ENCODE measurements at places on chromosomes 7 and 10. TPM values are rescaled to one million over a fixed set of nuclear protein-coding genes. Genes with fewer than 3 reads are reported as not detected.
A peak's percentile ranks its signal among the peaks of the same experiment; 100 is the strongest.

GRCh38 chr10:36608866-36609265 lies 516.5 kb upstream of the ANKRD30A start:
- no peak overlapping the region for H3K4me3 ChIP-seq
- no peak overlapping the region for H3K27ac ChIP-seq
- no peak for DNase-seq
- no peaks in the 10 kb centered on the region for H3K36me3 ChIP-seq
- no peaks in the 10 kb centered on the region for H3K4me1 ChIP-seq
- no peaks in the 10 kb centered on the region for H3K27me3 ChIP-seq

DNA sequence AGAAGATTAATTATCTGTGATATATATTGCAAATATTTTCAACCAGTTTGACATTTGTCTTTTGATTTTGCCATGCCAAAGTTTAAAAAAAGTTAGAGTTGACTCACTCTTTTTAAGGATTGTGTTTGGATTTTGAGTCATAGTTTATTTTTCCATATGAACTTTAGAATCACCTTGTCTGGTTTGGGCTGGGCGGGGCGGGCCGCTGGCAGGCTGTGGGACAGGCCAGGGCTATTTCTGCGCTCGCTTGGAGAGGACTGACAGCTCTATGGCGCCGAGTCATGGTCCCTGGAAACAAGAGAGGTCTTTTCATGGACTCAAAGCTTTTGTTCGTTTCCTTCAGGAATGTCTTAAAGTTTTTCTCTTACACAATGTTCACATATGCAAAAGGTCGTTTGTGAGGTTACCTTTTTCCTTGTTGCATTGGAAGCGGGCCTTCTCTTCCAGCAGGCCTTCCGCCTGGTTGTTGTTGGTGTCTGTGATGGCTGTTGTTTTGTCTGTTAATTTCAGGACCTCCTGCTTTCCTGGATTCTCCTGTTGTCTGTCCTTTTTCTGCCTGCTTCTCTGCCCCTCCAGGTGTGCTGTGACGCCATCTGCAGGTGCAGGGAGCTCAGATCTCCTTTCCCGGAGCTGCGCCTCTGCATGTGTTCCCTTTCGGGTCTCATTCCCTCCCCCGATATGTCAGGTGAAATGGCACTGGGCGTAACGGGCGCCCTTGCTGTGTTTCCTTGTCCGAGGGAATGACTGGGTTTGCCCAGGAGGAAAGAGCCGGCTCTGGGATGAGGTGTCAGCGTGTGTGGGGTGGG lies 53.8 kb downstream of the INPP5A start:
- no peak overlapping the region for H3K4me3 ChIP-seq
- H3K4me1 ChIP-seq, result peaks cover 29% of the 10 kb centered on the region
- no peaks in the 10 kb centered on the region for H3K27me3 ChIP-seq
- no peaks in the 10 kb centered on the region for H3K36me3 ChIP-seq

GRCh38 chr7:131188367-131189339 lies 139.0 kb upstream of the MKLN1 start:
- H3K36me3 ChIP-seq, result no peaks in the 10 kb centered on the region
- H3K4me1 ChIP-seq, result peaks cover 20% of the 10 kb centered on the region
- DNase-seq, result peak; percentile 74
- no peaks in the 10 kb centered on the region for H3K27me3 ChIP-seq

GRCh38 chr10:121551210-121551885 lies 46.9 kb downstream of the FGFR2 start:
- H3K4me1 ChIP-seq, result no peaks in the 10 kb centered on the region
- DNase-seq, result no peak
- no peak overlapping the region for H3K4me3 ChIP-seq
- no peaks in the 10 kb centered on the region for H3K27me3 ChIP-seq
- H3K27ac ChIP-seq, result no peak overlapping the region

- no peak for DNase-seq
- H3K27me3 ChIP-seq, result peaks cover under 1% of the 10 kb centered on the region
- no peaks in the 10 kb centered on the region for H3K4me1 ChIP-seq
- no peak overlapping the region for H3K4me3 ChIP-seq
Measured at GRCh38 chr10:50968386-50969091, 83.1 kb upstream of the A1CF start.

- no peak overlapping the region for H3K27ac ChIP-seq
- peaks cover 10% of the 10 kb centered on the region for H3K4me1 ChIP-seq
- H3K27me3 ChIP-seq, result no peaks in the 10 kb centered on the region
- no peak for DNase-seq
- no peak overlapping the region for H3K4me3 ChIP-seq
Measured at GRCh38 chr7:20216406-20217036, 663 bp downstream of the MACC1 start.

DNA sequence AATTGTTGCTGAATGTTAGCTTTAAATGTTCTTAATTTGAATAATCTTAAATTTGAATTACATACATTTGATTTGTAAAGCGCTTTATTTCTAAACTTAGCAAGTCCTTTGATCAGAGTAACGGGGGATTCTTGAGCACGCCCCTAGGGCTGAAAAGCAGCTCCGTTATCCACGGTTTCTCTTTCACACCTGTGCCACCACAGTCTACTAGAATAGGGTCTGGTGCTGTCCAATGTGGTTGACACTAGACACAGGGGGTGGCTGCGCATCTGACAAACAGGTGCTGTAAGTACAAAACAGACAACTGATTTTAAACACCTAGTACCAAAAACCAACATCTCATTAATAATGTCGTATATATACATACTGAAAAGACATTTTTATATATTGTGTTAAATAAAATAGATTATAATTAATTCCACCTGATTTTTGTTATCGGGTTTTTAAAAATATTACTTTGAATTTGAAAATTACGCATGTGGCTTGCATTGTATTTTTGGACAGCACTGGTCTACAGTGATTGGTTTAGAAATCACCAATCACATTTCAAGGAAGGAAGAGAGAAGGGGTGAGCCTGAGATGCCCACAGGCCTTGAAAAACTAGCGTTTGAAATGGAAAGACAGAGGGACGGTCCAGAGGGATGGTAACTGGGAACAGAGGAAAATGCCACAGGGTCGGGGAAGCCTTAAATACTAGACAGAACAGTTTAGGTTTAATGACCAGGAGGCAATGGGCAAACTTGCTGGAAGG lies 7.3 kb downstream of the SEPHS1 start:
- peak; percentile 27 for DNase-seq
- no peaks in the 10 kb centered on the region for H3K36me3 ChIP-seq
- no peak overlapping the region for H3K4me3 ChIP-seq

DNA sequence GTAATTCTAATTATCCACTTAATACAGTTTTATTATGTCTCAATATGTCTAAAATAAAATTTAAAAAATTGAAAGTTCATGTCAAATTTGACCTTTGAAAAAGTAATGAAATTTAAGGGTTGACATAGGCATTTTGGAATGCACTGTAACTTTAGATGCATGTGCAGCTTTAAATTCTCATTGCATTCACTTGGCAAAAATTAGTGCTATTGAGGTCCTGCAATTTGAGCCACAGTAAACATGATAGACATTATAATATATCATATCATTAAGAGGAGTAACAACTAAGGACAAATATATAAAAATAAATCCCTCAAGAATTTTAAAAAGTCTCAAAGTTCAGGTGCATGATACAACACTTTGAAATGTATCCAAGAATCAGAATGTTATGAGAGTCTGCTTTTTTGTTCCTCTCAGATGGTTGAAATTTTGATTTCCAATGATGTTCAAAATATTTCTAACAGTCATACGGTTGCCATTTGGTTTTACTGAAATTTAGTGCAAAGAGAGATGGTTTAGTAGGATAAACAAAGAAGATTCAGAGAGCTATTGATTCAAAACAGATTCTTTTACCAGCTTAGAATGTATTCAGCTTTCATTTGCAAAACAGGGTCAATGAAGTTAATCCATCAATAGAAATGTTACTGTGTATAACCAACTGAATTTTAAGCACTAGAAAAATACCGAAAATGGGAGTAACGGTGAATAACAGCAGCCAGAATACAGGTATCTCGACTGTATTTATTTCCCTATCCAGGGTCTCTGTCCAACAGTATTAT lies 71.8 kb downstream of the SEMA3A start:
- H3K27ac ChIP-seq, result no peak overlapping the region
- H3K4me1 ChIP-seq, result no peaks in the 10 kb centered on the region
- no peaks in the 10 kb centered on the region for H3K27me3 ChIP-seq
- DNase-seq, result no peak
- H3K4me3 ChIP-seq, result no peak overlapping the region
- no peaks in the 10 kb centered on the region for H3K36me3 ChIP-seq

Gene CC2D2B
- total RNA-seq, result not detected

Gene FRAT1
- 4.3 TPM for total RNA-seq

DNA sequence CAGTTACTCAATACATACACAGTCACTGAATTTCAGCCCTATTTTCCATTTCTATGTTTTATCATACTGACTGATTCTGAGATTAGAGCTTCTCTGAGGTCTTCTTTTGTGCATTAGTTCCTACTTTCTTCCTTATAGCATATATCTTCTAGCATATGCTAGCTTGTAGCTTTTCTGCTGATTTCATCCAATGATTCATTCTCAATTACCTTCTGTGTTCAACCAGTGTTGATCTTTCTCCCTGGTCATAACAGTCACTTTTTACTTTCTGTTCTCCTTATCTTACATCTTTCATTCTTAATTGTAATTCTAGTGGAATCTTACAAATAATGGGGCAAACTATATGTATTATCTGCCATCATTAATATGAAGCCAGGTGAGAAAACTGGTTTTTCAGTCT lies 159.5 kb upstream of the HGF start:
- no peaks in the 10 kb centered on the region for H3K4me1 ChIP-seq
- H3K4me3 ChIP-seq, result no peak overlapping the region
- no peak overlapping the region for H3K27ac ChIP-seq

DNA sequence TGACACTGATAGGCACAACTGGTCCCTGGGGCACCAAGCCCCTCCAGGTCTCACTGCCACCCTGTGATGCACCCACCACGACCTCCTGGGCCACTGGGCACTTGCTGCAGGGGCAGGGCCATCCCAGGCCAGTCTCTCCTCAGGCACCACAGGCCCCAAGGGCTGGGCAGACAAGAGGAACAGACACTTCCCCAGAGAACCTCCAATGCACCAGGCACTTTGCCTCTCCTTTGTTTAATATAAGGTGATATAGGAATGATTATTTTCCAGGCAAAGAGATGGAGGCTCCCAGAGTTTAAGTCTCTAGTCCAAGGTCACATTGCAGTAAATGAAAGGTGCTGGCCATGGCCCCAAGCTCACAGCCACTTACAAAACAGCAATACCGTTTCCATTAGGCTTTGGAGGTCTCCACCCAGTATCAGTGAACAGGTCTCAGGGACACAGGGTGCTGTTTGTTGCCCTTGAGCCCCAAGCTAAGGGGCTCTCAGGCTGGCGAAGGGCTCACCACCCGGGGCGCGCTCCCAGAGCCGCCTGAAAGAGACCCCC lies 4.5 kb downstream of the DEPP1 start:
- H3K27me3 ChIP-seq, result no peaks in the 10 kb centered on the region
- peak overlapping the region; percentile 44 for H3K4me3 ChIP-seq
- H3K27ac ChIP-seq, result no peak overlapping the region
- no peaks in the 10 kb centered on the region for H3K36me3 ChIP-seq
- H3K4me1 ChIP-seq, result peaks cover 21% of the 10 kb centered on the region
- no peak for DNase-seq

- H3K27ac ChIP-seq, result no peak overlapping the region
- H3K36me3 ChIP-seq, result no peaks in the 10 kb centered on the region
- DNase-seq, result no peak
- no peaks in the 10 kb centered on the region for H3K27me3 ChIP-seq
Measured at GRCh38 chr7:86788948-86789347, 145.2 kb downstream of the GRM3 start.

Gene ELN
- total RNA-seq, result not detected

- H3K27ac ChIP-seq, result no peak overlapping the region
- no peaks in the 10 kb centered on the region for H3K4me1 ChIP-seq
- H3K4me3 ChIP-seq, result no peak overlapping the region
- no peak for DNase-seq
- no peaks in the 10 kb centered on the region for H3K27me3 ChIP-seq
- H3K36me3 ChIP-seq, result no peaks in the 10 kb centered on the region
Measured at GRCh38 chr7:103432712-103433111, 13.3 kb downstream of the SLC26A5 start.

Gene PURB
- 45.1 TPM for total RNA-seq

GRCh38 chr7:139231513-139232376 lies 708 bp downstream of the UBN2 start:
- peaks cover 15% of the 10 kb centered on the region for H3K4me1 ChIP-seq
- H3K27ac ChIP-seq, result peak overlapping the region; percentile 86
- H3K27me3 ChIP-seq, result no peaks in the 10 kb centered on the region
- H3K36me3 ChIP-seq, result no peaks in the 10 kb centered on the region
- peak overlapping the region; percentile 94 for H3K4me3 ChIP-seq

Gene ZNF853
- 4.5 TPM for total RNA-seq

DNA sequence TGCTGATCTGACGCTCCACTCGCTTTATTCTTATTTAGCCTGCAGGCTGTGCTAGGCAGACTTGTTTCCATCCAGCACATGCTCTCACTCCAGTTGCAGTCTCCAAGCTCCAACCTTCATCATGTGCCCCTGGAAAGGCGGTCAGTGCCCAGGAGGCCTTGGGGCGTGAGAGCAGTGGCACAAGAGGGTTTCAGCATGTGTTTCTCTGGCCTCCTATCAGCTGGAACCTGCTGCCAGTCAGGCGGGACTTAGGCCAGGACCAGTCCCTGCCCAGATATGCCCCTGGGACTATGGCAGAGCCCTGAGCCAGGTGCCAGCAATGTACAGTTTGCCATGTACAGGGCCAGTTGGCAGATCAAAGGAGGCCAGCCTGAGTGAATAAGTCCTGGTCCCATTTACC lies 330.2 kb upstream of the FZD1 start:
- H3K27me3 ChIP-seq, result no peaks in the 10 kb centered on the region
- no peaks in the 10 kb centered on the region for H3K4me1 ChIP-seq
- H3K27ac ChIP-seq, result no peak overlapping the region
- no peak overlapping the region for H3K4me3 ChIP-seq
- no peak for DNase-seq

GRCh38 chr7:133771788-133772419 lies 355.2 kb upstream of the LRGUK start:
- H3K27ac ChIP-seq, result no peak overlapping the region
- H3K4me3 ChIP-seq, result no peak overlapping the region

GRCh38 chr10:14665304-14665703 lies 109.4 kb downstream of the FAM107B start:
- no peaks in the 10 kb centered on the region for H3K27me3 ChIP-seq
- H3K27ac ChIP-seq, result no peak overlapping the region
- H3K4me3 ChIP-seq, result no peak overlapping the region
- H3K4me1 ChIP-seq, result peaks cover 6% of the 10 kb centered on the region
- no peak for DNase-seq

Gene ERV3-1
- total RNA-seq, result 7.1 TPM

GRCh38 chr10:124047427-124048152 lies 45.8 kb downstream of the CHST15 start:
- H3K4me3 ChIP-seq, result no peak overlapping the region
- DNase-seq, result no peak
- H3K27ac ChIP-seq, result no peak overlapping the region
- no peaks in the 10 kb centered on the region for H3K36me3 ChIP-seq

DNA sequence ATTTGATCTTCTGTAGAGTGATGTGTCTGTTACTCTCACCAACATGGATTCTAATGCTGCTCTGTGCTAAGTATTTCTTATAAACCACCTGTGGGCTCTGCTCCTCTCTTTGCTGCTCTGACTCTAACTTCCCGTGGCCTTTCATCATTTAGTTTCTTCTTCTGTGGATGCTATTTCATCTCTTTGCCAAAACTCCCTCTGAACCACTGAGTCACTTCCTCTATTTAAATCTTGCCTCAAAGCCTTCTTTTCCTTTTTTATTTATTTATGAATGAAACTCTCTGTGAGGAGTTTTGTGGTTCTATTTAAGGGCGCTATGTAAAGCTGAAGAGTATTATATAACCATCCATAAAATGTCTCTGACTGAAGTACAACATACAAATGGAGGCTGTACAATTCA lies 538.5 kb downstream of the SUGCT start:
- H3K4me3 ChIP-seq, result no peak overlapping the region
- DNase-seq, result no peak
- no peak overlapping the region for H3K27ac ChIP-seq
- no peaks in the 10 kb centered on the region for H3K36me3 ChIP-seq
- no peaks in the 10 kb centered on the region for H3K4me1 ChIP-seq

- no peak overlapping the region for H3K4me3 ChIP-seq
- H3K36me3 ChIP-seq, result no peaks in the 10 kb centered on the region
- H3K27me3 ChIP-seq, result no peaks in the 10 kb centered on the region
Measured at GRCh38 chr7:28588602-28589001, 176.3 kb downstream of the CREB5 start.
